ENCODE measurements at places on chromosomes 3 and 15. TPM values are rescaled to one million over a fixed set of nuclear protein-coding genes. Genes with fewer than 3 reads are reported as not detected.

The CCR3 gene
- total RNA-seq = not detected

The KY gene
- total RNA-seq = not detected

The GPR62 gene
- total RNA-seq = 0.38 TPM

The CPEB1 gene
- total RNA-seq = 9.4 TPM

The GRM2 gene
- 5.2 TPM for total RNA-seq

All from GM23338 (cell line).